Activated T-helper 2 cell treated with anti-CD3 and anti-CD28 coated beads, Interferon-gamma antibody, Interleukin-2, Interleukin-4, amounts not matched to agents 10 μg/mL and 5 μg/mL and 100 μg/mL, durations not matched to agents 14 hours and 24 hours and 36 hours (primary cell): ENCODE measurements at places on chromosomes 3 and 15.

- no peak for DNase-seq
These were observed 657.2 kb downstream of the FHIT start for GRCh38 chr3:60594025-60594424.

DNA sequence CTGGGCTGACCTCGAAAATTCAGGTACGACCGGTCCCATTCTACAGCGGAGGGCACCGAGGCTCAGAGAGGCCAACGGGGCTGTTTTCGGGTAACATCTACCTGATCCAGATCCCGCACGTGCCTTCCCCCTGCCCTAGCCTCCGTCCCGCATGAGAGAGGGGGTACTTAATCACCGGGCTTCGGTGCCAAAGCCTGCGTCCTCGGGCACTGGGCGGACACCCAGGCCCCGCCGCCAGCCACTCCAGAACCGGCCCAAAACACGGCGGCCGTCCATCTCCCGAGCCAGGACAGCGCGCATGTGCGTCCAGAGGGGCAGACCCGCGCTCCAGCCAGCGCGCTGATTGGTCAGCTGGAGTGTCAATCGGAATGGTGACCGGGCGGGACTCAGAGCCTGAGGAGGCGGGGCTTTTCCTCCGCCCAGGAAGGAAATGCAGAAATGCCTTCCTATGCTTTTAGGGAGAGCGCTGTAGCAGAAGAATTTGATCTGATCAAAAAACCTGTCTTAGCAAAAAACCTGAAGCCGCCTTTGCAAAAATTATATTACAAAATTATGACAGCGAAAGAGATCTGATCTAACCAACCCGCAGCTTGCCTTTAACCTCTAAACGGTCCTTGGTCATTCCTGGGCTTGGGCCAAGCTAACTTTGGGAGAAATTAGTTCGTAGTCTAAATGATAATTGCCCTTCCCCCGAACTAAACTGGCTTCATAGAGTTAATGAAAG lies at the start of gene RPUSD3:
Gene RPUSD3 (minus strand): TSS at position 294 of the 724 bp plus-strand sequence. CDS start 18 bp downstream, at position 276.
- DNase-seq = peak; percentile 94

- DNase-seq = no peak
These were observed 15.8 kb upstream of the ARHGEF26 start for GRCh38 chr3:154105218-154105975.

DNA sequence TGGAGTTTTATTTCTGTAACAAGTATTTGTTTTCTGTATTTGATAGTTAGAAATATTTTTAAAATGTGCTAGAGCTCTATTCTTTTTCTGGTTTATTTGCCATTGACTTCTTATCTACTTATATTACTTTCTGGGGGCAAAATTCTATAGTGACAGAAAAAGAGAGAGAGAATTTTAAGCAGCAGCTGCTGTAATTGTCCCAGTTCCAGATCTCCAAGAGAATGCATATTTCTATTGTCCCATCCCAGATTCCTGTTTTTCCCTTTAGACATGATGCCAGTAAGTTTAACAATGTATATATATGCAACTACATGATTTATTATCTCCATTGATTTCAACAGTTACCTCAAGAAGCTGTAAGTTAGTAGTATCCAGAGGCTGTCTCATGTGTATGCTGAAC lies 541.7 kb upstream of the ZNF385D start:
- DNase-seq = no peak

GRCh38 chr3:198026620-198027019 lies 66.6 kb downstream of the LMLN start:
- no peak for DNase-seq

- no peak for DNase-seq
These were observed 12.5 kb downstream of the PLOD2 start for GRCh38 chr3:146148468-146148931.

DNA sequence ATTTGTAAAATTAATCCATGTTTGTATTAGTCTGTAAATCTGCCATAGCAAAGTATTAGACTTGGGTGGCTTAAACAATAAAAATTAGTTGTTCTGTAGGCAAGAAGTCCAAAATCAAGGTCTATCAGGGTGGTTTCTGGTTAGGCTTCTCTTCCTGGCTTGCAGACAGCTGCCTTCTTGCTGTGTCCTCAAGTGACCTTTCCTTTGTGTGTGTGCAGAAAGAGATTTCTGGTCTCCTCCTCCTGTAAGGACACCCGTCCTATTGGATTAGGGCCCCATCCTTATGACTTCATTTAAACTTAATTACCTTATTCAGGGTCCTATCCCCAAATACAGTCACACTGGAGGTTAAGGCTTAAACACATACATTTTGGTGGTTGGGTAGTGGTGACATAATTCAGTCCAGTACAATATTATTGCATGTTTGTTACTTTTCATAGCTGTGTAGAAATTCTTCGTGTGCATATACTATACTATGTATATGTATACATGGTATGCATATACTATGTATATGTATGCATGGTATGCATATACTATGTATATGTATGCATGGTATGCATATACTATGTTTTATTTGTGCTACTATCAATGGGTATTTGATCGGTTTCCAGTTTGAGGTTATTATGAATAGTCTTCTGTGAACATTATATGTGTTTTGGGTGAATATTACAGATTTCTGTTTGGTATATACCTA lies 57.9 kb upstream of the RNU6-1 start:
- no peak for DNase-seq

- DNase-seq = no peak
These were observed 23.7 kb downstream of the RBM5 start for GRCh38 chr3:50112462-50112861.

DNA sequence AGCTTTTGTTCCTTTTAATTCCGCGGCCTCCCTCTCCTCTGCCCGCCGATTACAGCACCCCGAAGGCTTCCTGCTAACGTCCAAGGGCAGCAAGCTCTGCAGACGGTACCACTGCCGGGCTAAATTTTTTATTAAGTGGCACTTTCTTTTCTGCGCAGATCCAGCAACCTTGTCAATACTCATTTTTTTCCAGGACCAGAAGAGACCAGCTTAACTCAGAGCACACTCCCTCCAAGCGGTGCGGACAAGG lies 542 bp upstream of the MEIS2 start:
- no peak for DNase-seq

DNA sequence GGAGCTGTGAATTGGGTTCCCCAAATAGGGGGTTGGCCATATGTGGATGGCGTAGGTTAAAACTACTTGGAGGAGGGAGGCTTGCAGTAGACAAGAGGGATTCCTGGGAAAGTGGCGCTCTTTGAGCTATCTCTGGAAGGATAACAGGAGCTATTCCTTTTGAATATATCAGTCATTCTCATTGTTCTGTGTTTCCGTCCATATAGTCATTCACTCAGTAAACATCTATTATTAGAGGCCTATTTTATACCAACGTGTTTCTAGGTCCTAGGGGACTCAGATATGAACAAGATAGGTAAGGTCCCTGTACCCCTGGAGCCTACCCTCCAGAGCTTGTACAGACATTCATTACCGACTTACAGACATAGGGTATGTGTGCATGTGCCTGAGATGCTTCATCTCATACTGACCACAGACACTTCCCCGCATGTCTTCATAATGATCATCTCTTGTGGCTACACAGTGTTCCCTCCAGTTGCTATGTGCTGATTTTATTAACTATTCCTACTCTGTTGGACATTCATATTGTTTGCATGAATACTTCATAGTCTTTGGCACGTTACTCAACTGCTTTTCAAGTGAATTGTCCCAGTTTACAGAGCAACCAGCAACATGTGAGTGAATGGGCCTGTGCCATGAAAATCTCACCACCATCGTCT lies 55.8 kb upstream of the VILL start:
- no peak for DNase-seq

GRCh38 chr15:31325595-31326155 lies 960 bp upstream of the KLF13 start:
- no peak for DNase-seq

GRCh38 chr3:190860521-190860920 lies 2.0 kb downstream of the GMNC start:
- no peak for DNase-seq

DNA sequence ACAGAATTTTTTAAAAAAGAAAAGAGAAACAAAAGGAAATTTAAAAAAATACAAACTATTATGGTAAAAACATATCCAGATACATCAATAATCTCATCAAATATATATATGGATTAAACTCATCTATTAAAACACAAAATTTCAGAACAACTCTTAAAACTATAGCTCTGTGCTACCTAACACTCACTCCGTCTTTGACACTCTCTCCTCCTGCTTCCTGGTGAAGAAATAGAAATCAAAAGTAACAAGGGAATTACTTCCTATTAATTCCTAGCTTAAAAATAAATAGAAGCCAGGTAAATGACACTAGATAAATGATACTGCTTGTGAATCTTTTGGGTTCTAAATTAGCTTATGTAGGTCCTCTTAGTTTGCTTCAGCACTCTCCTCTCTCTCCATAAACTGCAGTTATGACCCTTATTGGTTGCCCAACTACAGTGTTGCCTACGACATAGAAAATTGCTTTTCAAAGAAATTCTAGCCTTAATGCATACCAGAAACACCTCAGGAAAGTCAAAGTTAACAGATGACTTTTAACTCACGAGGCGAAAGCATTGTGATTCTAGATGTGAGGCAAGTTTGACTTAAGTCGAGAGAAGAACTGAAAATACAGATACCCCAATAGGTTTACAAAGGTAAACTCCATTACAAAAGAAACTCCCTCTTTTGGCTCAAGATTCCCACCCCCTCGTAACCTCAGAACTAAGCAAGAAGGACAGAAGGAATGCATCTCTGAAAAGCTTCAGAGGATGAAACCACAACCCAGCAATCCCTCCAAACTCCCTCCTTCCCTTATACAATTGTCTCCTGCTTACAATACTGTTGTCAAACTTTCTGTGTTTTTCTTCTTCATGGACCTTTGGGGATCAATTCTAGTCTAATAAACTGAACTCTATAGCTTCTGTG lies 394.7 kb downstream of the FGF12 start:
- no peak for DNase-seq

DNA sequence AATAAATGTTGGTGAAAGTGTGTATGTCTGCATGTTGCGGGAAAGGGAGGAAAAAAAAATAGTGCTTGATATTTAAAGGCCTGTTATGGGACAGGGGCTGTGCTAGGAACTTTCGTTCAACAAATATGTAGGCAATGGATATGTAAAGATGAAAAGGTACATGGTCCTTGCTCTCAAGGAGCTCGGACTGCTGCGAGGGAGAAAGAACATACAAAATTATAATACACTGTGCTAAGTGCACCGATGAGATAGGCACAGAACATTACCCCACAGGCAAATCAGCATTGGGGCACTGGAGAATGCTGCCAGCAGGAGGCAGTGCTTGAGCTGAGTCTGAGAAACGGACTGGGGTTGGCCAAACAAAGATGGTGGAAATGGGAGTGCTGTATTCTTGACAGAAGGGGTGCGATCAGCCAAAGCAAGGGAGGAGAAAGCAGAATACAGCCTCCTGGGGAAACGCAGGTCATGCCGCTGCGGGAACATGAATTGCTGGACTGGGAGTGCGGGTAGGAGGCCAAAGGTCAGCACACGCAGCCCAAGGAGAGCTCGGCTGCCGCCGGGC lies 649 bp downstream of the C15orf40 start:
- DNase-seq = peak; percentile 75

- no peak for DNase-seq
These were observed 383.7 kb downstream of the MFSD1 start for GRCh38 chr3:159185443-159186050.

- no peak for DNase-seq
These were observed 101.5 kb downstream of the ZNF280D start for GRCh38 chr15:56631765-56632164.

DNA sequence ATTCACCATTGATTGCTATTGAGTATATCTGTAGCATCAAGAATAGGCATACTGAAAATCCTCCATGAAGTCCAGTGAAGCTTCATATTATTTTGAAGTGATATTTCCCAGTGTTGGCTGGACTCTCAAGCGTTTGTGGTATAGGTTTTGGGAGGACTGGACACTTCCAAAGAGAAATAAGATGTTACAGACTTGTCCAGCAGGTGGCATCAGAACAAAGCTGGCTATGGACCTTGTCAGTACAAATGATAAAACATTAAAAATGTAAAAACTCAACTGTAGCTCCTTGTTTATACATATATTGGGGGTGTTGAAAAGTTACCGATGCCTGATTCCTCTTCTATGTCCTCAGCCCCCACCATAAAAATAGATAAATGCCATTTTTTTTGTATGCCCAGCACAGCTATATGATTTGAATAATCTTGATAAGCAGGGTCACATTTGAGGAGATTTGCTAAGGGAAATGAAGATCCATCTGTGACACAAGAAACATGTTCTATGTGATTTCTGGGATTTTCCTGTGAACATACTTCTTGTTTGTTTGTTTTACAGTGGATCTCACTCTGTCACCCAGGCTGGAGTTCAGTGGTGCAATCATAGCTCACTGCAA lies 54.5 kb upstream of the GOLGA6B start:
- no peak for DNase-seq

GRCh38 chr15:63037976-63038720 lies 4.4 kb upstream of the TPM1 start:
- no peak for DNase-seq

GRCh38 chr3:24494618-24495325 lies at the start of gene THRB:
Gene THRB (minus strand): TSS chr3:24494850.
- DNase-seq = no peak

- no peak for DNase-seq
These were observed 72.0 kb upstream of the LRTM1 start for GRCh38 chr3:54999811-55000210.

- DNase-seq = no peak
These were observed 19.5 kb downstream of the BMF start for GRCh38 chr15:40088929-40089755.
